Activated naive CD4-positive, alpha-beta T cell treated with anti-CD3 and anti-CD28 coated beads, Interleukin-2, amount 10 ng/mL, durations not matched to agents 7 days and 5 days (primary cell): ENCODE measurements at places on chromosomes 12 and 14.
A peak's percentile ranks its signal among the peaks of the same experiment; 100 is the strongest.

GRCh38 chr12:93242154-93242972, 135.4 kb upstream of the NUDT4 start:
- H3K4me3 ChIP-seq, result no peak overlapping the region
- no peaks in the 10 kb centered on the region for H3K36me3 ChIP-seq
- DNase-seq, result no peak
- H3K27me3 ChIP-seq, result no peaks in the 10 kb centered on the region
- H3K27ac ChIP-seq, result no peak overlapping the region
- H3K4me1 ChIP-seq, result peaks cover 39% of the 10 kb centered on the region

- H3K4me1 ChIP-seq, result peaks cover 16% of the 10 kb centered on the region
- H3K27ac ChIP-seq, result no peak overlapping the region
- H3K4me3 ChIP-seq, result no peak overlapping the region
- no peak for DNase-seq
- H3K36me3 ChIP-seq, result no peaks in the 10 kb centered on the region
Measured at GRCh38 chr12:47035484-47035883, 43.9 kb upstream of the PCED1B start.

DNA sequence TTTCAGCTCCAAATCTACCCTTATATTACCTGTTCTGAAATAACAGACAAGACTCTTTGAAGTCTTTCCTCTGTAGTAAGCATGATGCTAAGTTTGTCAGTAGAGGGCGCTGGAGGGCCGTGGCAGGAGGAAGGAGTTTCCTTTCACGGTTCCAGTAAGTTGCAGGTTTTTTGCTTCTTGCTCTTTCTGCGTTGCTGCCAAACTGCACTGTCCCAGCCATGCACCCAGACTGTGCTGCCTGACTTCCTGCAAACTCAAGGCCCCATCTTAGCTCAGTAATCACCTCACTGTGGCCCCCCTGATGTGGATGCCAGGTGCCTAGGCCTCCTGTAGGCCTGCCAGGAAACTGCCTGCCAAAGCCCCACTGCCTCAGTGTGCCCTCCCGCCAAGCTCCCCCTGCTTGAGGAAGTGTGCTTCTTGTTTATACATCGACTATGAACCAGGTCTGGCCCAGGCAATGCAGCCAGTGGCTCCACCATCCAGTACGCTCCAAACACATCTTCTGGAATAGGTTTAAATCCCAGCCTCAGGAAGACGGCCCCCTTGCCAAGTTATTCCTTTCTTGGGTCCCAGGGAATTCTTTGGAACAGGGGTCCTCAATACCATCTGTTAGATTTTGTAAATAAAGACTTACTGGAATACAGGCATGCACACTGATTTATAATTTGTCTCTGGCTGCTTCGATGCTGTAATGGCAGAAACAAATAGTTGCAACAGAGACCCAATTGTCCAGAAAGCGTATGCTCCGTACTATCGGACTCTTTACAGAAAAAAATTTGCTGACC, 193.7 kb upstream of the LRIG3 start:
- no peaks in the 10 kb centered on the region for H3K36me3 ChIP-seq
- H3K4me1 ChIP-seq, result no peaks in the 10 kb centered on the region
- H3K4me3 ChIP-seq, result no peak overlapping the region
- no peaks in the 10 kb centered on the region for H3K27me3 ChIP-seq

DNA sequence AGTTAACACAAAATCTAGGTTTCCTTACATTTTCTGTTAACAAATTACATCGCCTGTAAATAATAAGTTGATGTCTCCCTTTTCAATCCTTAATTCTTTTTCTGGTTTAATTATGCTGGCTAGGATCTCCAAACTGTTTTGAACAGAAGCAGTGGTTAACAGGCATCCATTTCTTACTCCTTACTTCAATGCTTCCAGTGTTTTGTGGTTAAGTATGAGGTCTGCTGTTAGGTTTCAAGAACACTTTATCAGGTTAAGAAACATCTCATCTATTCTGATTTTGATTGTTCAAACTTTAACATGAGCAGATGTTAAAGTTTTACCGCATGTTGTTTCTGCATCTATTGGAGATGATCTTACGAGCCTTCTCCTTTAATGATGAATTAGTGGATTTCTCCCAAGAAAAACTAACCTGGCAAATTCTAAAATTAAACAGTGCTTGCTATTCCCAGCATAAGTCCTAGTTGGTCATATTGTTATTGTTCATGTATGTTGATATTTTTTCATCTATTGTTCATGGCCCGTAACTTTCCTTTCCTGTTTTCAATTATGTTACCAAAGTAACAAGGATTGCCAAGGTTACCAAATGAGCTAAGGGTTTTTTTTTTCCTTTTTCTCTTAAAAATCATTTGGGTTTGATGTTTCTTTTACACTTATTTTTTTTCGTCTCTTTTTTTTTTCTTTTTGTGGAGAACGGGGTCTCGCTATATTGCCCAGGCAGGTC, 33.4 kb downstream of the POLE start:
- H3K27ac ChIP-seq, result no peak overlapping the region
- H3K36me3 ChIP-seq, result peaks cover 54% of the 10 kb centered on the region
- no peak for DNase-seq
- H3K4me3 ChIP-seq, result no peak overlapping the region
- H3K27me3 ChIP-seq, result no peaks in the 10 kb centered on the region

GRCh38 chr14:98234208-98234607, 1037.8 kb downstream of the BCL11B start:
- H3K27ac ChIP-seq, result no peak overlapping the region
- peaks cover 2% of the 10 kb centered on the region for H3K36me3 ChIP-seq
- H3K27me3 ChIP-seq, result no peaks in the 10 kb centered on the region
- H3K4me1 ChIP-seq, result peaks cover 54% of the 10 kb centered on the region

- H3K27me3 ChIP-seq, result peaks cover 22% of the 10 kb centered on the region
- no peak for DNase-seq
- no peak overlapping the region for H3K27ac ChIP-seq
- peaks cover 2% of the 10 kb centered on the region for H3K36me3 ChIP-seq
Measured at GRCh38 chr12:116709768-116710167, 28.1 kb downstream of the SPRING1 start.

DNA sequence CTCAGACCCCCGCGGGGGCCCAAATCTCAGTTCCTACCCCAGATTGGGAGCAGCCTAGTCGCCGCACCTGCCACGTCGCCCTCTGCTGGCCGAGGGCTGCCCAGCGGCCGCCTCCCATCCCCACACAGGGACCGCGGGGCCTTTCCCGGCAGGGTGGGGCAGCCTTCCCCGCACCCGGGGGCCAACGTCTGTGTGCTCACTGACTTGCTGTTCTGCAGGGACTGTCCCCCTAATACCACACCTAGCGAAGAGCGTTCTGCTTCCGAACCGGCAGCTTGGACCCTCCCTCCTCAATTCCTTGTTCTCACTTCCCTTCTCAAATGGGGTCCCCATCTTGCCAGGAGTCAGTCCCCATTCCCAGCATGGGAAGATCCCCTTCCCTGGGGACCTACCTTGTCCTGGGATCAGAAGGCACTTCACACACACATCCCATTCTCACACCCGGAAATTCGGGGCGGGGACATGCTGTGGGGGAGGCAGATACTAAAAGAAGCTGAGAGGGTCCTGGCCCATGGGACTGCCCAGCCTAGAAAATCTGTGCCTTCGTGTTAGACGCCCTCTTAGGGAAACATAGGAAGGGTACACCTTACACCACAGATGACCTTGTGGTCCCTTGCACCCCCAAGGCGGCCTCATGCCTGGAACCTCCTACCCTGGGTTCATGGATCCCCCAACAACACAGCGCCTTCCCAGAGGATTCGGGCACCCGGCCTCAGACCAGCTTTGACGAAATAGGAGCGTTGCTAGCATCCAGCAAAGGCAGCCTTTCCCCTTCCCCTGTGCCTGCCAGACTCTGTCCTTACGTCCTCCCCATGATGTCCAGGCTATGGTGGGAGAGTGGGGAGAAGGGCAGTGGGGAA, 16.4 kb downstream of the ACVRL1 start:
- H3K4me1 ChIP-seq, result peaks cover 4% of the 10 kb centered on the region
- H3K36me3 ChIP-seq, result no peaks in the 10 kb centered on the region
- no peak overlapping the region for H3K4me3 ChIP-seq
- peaks cover 38% of the 10 kb centered on the region for H3K27me3 ChIP-seq
- no peak overlapping the region for H3K27ac ChIP-seq
- DNase-seq, result peak; percentile 65

GRCh38 chr14:90276646-90277367, 20.5 kb downstream of the PSMC1 start:
- H3K27me3 ChIP-seq, result no peaks in the 10 kb centered on the region
- H3K4me3 ChIP-seq, result no peak overlapping the region
- no peak overlapping the region for H3K27ac ChIP-seq
- no peak for DNase-seq
- H3K4me1 ChIP-seq, result peaks cover 12% of the 10 kb centered on the region

DNA sequence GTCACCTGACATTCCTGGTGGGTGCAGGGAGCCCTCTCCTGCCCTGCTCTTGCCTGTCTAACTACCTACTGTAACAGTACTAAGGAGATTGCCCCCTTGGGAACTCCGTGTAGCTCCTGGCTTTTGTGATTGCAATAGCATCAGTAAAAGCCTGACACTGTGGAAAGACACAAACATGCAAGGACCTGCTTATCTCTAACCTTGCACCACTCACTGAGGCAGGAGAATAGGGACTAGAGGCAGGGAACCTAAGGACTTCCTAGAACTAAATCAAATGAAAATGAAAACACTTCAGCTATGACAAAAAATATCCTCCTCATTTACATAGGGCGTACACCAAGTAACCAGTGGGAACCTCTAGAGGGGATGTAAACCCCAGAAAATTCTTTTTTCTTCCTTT, 28.5 kb downstream of the TUBA1A start:
- H3K4me1 ChIP-seq, result no peaks in the 10 kb centered on the region
- peaks cover 6% of the 10 kb centered on the region for H3K27me3 ChIP-seq
- no peak for DNase-seq
- peaks cover 1% of the 10 kb centered on the region for H3K36me3 ChIP-seq

DNA sequence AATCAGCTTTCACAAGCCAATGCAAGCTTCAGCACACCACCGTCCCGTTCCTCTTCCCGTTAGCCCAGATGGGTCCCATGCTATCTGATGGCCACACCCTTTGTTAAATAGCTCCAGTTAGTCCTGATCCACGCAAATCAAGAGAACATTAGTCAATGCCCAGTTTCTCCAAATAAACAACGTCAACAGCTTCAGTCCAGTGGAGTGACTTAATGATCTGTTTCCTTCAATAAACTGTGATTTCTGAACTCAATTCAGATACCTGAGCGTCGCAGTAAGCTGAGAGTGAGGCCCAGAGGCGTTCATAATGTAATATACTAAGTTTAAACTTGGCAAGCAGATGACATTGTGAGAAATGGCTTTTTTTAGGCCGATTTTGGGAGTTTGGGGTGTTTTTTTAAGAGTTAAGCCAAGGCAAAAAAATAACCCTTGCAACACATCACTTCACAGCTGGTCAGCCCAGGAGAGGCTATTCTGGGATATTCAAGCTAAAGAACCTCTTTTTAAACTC, 112.3 kb downstream of the ZFP36L1 start:
- no peaks in the 10 kb centered on the region for H3K27me3 ChIP-seq
- no peaks in the 10 kb centered on the region for H3K36me3 ChIP-seq
- H3K4me3 ChIP-seq, result no peak overlapping the region
- no peak overlapping the region for H3K27ac ChIP-seq

GRCh38 chr12:193261-193660, 20.7 kb downstream of the SLC6A12 start:
- H3K27ac ChIP-seq, result no peak overlapping the region
- H3K36me3 ChIP-seq, result no peaks in the 10 kb centered on the region
- DNase-seq, result no peak

DNA sequence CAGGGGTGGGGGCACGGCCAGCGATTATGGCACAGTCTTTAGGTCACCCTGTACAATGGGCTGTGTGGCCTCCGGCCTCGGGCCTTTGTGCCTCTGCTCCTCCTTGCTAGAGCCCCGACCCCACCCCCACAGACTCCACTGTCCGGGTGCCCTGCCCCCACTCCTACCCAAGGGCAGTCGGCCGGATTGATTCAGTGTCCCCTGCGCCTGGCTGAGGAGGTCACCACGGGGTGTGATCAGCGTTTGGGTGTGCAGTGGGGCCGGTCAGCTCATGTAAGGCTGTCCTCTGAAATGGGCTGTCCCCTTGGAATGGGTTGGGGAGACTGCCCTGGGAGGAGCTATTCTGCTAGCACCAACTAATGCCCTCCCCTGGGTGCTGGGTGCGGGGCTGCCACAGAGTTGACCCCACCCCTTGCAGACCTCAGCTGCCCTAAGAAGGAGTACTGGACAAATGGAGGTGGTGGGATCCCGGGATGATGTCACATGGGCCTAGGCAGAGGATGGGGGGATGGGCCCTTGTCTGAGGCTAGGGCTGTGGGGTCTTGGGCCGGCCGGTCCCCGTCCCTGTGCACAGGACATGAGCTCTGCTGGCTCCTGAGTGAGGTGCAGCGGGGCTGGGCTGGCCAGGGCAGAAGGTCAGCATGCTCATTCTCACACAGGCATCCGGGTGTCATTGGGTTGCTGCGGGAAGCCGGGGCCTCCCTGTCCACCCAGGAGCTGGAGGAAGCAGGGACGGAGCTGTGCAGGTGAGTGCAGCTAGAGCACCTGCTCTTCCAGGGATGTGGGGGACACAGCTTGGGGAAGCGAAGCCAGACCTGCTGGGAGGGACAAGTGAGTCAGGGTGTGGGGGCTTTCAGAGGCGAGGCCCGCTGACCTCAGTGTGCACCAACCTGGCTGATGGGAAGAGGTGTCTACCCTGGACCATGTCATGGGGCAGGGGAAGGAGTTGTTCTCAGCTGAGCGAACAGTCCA, 23.4 kb downstream of the ASPG start:
- H3K4me1 ChIP-seq, result no peaks in the 10 kb centered on the region
- H3K27ac ChIP-seq, result peak overlapping the region; percentile 55
- no peak overlapping the region for H3K4me3 ChIP-seq

DNA sequence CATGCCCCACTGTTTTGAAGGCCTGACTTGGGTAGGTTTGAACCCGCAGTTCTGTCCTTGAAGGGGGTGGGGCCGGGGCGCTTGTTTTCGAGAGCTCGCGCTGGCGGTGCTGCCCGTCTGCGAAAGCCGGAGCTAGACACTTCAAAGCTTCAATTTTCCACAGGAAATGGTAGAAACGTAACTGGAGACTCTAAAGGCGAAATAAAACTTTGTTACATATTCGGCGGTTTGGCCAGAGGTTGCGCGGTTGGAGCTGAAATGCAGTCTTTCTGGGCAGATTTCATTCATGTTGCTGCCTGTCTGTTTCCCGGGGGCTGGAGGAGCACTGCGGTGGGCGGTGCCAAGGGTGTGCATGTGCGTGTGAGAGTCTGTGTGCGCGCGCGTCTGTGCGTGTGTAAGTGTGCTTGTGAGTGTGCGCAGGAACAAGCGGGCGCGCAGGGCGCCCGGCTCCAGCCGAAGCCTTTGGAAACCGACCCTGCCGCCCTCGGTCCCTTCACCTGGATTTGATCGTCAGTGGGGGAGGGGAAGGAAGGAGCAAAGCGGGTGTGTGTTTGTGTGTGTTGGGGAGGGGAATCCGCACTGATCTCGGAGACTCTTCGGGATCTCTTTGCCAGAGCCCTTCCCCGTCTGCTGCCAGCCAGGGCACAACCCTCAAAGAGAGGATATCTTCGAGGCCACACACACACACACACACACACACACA, 227.7 kb upstream of the CRY1 start:
- peaks cover 11% of the 10 kb centered on the region for H3K27me3 ChIP-seq
- peaks cover 52% of the 10 kb centered on the region for H3K4me1 ChIP-seq
- H3K27ac ChIP-seq, result peak overlapping the region; percentile 98
- H3K4me3 ChIP-seq, result peak overlapping the region; percentile 88
- DNase-seq, result peak; percentile 90
- H3K36me3 ChIP-seq, result peaks cover 13% of the 10 kb centered on the region

- no peak overlapping the region for H3K4me3 ChIP-seq
- no peak for DNase-seq
- no peaks in the 10 kb centered on the region for H3K27me3 ChIP-seq
- no peaks in the 10 kb centered on the region for H3K4me1 ChIP-seq
Measured at GRCh38 chr14:26820572-26820971, 222.7 kb upstream of the NOVA1 start.

GRCh38 chr12:95131589-95132340, 58.3 kb upstream of the NR2C1 start:
- no peak overlapping the region for H3K4me3 ChIP-seq
- DNase-seq, result no peak
- no peak overlapping the region for H3K27ac ChIP-seq
- H3K4me1 ChIP-seq, result no peaks in the 10 kb centered on the region
- H3K27me3 ChIP-seq, result no peaks in the 10 kb centered on the region
- no peaks in the 10 kb centered on the region for H3K36me3 ChIP-seq
